AG04450 (cell line): ENCODE measurements at places on chromosomes 5 and 9. TPM values are rescaled to one million over a fixed set of nuclear protein-coding genes. Genes with fewer than 3 reads are reported as not detected.

DNA sequence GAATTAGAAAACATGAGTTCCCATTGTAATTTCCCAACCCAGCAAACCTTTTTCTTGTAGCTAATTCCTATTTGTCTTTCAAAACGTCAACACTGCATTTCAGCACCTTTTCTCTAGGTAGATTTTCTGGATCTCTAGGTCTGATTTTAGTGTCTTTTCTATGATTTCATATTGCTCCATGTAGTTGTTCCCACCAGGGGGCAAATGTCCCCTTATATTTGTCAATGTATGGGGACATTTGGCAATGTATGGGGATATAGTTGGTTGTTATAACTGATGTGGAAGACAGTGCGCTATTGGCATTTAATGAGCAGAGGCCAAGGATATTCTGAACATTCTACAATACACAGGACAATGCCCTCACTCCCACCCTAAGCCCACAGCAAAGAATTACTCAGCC lies 273.9 kb upstream of the ADRA1B start:
- DNase-seq: no peak

DNA sequence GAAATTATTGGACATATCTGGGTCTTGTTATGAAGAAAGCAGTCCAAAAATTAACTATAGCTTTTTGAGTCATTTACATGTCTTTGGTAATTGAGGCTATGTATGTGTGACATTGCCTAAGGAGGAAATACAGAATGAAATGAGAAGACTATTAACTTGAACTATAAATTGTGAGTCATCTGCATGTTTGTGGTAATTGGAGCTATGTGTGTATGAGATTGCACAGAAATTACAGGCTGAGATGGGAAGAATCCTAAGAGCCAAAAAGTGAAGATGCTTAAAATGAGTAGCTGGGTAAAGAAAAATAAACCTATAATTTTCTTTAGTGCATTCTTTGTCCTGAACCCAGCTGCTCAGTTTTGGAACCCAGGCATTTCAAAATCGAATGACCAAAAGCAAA lies 747.6 kb upstream of the EDIL3 start:
- DNase-seq: peak; percentile 21

- DNase-seq: no peak
Measured at GRCh38 chr5:168182269-168182668, 109.2 kb upstream of the WWC1 start.

- peak; percentile 18 for DNase-seq
Measured at GRCh38 chr9:122498883-122499288, 11.7 kb upstream of the OR1J2 start.

DNA sequence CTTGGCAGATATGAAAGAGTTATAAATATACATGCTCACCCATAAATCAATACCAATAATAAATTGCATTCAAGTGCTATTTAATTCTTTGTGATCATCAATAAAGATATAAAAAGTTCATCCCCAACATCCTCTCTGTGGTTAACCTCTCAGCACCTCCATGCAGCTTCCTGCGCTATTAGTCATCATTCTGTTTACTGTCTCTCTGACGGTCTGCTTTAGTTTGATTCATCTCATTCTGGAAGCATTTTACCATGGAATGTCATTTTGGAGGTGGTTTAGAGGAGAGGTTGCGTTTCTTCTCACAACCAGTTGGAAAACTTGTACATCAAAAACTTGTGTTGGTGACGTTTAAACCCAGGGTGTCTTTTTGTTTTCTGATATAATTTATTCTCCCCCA lies 486.6 kb downstream of the BRINP1 start:
- no peak for DNase-seq

DNA sequence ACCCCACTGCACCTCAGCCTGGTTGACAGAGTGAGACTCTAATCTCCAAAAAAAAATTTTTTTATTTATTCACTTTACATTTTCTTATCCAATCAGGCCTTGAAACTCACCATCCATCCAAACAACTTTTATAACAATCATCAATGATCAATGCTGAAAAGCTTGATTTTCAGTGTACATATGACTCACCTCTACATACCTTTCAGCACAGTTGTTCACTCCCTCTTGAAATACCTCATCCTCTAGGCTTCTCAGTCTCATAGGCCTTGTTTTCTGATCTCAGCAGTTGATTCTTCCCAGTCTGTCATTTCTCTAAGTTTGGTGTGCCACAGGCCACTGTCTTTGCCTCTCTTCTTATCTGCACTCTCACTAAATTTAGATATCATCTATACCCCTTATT lies 36.2 kb downstream of the GRIN3A start:
- no peak for DNase-seq

DNA sequence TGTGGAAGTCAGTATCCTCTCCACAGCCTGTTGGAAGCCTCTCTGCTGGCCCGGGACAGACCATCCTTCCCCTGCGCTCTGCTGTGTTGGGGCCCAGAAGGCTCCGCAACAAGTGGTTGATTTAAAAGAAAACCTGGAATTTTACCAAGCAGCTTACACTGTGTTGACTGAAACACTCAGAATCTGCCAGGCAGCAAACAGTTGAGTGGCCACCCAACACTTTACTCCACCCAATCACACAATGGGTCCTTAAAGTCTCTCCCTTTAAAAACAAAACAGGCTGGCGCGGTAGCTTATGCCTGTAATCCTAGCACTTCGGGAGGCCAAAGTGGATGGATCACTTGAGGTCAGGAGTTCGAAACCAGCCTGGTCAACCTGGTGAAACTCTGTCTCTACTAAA lies 28.0 kb upstream of the DMRT3 start:
- no peak for DNase-seq

- no peak for DNase-seq
Measured at GRCh38 chr5:9314558-9314957, 231.3 kb downstream of the SEMA5A start.

- DNase-seq: no peak
Measured at GRCh38 chr5:171632616-171633015, 153.0 kb upstream of the SMIM23 start.

DNA sequence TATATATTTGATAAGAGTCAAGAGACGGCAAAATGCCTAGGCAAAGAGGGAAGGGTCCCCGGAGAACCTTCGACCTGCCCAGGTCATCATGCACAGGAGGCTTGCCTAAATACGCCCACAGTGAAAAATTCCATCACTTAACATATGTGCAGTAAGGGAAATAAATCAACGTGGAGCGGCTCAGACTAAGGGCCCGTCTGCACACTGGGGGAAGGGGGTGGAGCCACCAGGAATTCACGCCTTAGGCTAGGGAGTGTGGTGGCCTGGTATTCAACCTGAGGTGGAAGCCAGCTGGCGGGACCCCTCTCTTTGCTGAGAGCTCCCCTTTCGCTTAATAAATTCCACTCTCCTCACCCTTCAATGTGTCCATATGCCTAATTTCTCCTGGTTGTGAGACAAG lies 8.3 kb downstream of the PTBP3 start:
- DNase-seq: no peak

- no peak for DNase-seq
Measured at GRCh38 chr9:122642226-122642625, 15.2 kb downstream of the OR1B1 start.

DNA sequence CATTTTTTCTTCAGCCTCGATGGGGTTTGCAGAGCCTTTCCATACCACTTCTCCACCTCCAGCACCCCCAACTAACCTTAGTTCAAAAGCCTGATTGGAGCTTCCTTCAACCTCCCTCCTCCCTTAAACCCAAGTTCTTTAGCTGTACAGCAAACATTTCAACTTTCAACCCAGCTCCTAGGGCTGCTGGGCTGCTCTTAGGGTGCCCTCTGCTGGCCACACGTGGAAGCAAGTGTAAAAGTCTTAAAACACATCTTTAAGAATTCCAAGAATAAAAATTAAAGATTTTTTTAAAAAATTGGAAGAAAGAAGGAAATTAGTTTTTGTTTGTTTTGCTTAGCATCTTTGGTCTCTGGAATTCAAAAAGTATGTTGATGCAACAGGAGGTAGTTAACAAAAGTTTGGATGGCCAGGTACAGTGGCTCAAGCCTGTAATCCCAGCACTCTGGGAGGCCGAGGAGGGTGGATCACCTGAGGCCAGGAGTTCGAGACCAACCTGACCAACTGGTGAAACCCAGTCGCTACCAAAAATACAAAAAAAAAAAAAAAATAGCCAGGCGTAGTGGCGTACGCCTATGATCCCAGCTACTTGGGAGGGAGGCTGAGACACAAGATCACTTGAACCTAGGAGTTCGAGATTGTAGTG lies 15.5 kb upstream of the HSD17B3 start:
- DNase-seq: peak; percentile 32

- no peak for DNase-seq
Measured at GRCh38 chr5:171067540-171068130, 205.8 kb downstream of the RANBP17 start.

The F12 gene
- polyA plus RNA-seq: 0.35 and 0.48 TPM in 2 replicates

The TOMM5 gene
- polyA plus RNA-seq: 185 and 207 TPM in 2 replicates

The SARDH gene
- 1.3 and 2.2 TPM in 2 replicates for polyA plus RNA-seq
